ENCODE measurements at places on chromosomes 5 and 9. TPM values are rescaled to one million over a fixed set of nuclear protein-coding genes. Genes with fewer than 3 reads are reported as not detected.

The DNAJC25 gene
- 2.3 TPM for total RNA-seq

The CFAP77 gene
- 0.13 TPM for total RNA-seq

The HSPB3 gene
- not detected for total RNA-seq

The MCTP1 gene
- total RNA-seq, result 38.8 TPM

The PCDHB3 gene
- total RNA-seq, result 1.1 TPM

The PLAC8L1 gene
- not detected for total RNA-seq

The LCN9 gene
- total RNA-seq, result not detected

The LCN10 gene
- 0.13 TPM for total RNA-seq
